Nephron progenitor cell (in vitro differentiated cells): ENCODE measurements at places on chromosomes 6 and 20.

DNA sequence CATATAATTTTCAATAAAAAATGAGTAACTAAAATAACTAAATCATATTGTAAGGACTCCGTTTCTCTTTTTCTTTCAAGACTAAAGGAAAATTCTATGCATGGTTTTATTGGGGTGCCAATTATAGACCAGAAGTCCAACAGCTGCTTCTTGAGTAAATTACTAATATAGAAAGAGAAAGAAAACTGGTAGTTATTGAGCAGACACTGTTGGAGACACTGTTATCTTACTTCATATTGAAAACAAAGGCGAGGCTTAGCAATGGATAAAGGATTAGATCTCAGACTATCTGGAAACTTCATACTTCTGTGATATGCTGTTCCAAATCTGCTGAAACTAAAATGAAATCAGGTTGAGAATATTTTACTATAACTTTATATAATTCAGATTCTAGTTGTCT lies 169.6 kb upstream of the EYS start:
- no peak for DNase-seq

- peak; percentile 20 for DNase-seq
These were observed 1.1 kb downstream of the NDRG3 start for GRCh38 chr20:36744764-36745191.

DNA sequence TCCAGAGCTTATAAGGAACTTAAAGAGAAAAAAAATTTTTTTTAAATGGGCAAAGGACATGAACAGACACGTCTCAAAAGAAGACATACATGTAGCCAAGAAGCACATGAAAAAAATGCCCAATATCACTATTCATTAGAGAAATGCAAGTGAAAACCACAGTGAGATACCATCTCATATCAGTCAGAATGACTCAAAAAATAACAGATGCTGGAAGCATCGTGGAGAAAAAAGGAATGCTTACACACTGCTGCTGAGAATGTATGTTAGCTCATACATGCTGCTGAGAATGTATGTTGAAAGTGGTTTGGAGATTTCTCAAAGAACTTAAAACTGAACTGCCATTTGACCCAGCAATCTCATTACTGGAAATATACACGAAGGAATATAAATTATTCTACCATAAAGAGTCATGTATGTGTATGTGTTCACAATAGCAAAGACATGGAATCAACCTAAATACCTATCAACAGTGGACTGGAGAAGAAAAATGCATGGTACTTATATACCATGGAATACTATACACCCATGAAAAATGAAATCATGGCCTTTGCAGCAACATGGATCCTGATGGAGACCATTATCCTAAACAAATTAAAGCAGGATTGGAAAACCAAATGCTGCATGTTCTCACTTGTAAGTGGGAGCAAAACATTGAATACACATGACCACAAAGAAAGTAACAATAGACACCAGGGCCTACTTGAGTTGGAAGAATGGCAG lies 5.2 kb downstream of the OR11A1 start:
- no peak for DNase-seq

DNA sequence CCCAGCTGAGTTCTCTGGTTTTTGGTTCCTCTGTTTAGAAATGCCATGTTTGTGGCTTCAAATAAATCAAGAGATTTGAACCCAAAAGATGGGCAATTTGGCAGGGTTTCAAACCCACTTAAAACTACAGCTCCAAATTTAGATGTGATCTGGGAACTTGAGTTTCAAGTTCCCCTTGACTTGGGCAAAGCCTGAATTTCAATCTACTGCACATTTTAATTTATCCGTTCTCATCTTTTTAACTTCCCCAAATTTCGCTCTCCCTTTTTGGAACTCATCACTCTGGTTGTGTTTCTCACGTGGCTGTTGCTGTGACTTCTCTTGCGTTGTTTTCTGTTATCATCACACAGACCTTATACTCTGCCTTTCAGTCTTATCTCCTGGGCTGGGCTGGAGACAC lies 230.9 kb downstream of the CDC5L start:
- no peak for DNase-seq

GRCh38 chr20:61765871-61766654 lies 299.6 kb downstream of the TAF4 start:
- no peak for DNase-seq

GRCh38 chr20:62319346-62319909 lies 16.6 kb downstream of the ADRM1 start:
- no peak for DNase-seq

GRCh38 chr20:19000078-19000477 lies 186.5 kb downstream of the SCP2D1 start:
- no peak for DNase-seq

- DNase-seq: no peak
These were observed 157.7 kb downstream of the VEGFA start for GRCh38 chr6:43927532-43928210.

DNA sequence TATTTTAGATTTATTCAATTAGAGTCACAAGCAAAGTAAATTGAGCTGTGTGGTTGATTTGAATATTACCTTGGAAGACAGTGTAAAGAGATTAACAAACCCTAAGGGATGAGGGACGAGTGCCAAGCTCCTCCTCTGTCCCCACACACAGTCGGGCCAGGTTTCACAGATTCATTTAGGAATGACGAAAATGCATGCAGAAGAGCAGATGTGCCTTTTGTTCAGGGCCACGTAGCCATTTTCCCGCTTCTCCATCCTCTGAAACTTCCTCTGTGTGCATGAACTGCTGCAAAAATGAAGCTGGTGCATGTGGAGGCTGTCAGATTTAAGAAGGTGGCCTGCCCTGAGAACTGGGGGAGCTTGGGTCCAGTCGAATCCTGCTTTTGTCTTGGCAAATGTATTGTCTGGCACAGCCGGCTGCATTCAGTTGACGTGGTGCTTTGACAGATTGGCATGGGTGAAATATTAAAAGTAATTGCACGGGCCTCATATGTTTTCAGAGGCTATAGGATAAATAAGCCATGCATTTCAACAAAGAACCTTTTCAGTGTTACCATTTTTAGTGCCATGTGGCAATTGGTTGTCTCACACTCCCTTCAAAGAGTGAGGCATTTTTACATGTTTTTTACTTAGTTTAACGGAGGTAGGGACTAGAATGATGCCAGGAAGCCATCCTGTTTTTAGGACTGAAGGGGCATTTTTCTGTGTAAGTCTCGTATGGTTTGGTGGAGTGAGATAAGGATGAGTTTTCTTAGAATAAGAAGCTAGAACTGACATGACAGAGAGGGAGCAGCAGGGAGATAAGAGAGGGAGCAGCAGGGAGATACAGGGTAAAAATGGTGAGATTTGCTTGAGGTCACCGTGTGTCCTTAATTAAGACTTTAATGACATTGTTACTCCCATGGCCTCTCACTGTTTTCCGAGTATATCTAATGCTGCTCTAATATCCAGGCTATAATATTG lies 361.1 kb downstream of the NRN1 start:
- no peak for DNase-seq

GRCh38 chr20:23783447-23783846 lies 32.7 kb upstream of the CST1 start:
- no peak for DNase-seq

- DNase-seq: no peak
These were observed 107.7 kb upstream of the BTN3A2 start for GRCh38 chr6:26257272-26257671.

GRCh38 chr6:69783108-69783507 lies 13.7 kb downstream of the LMBRD1 start:
- no peak for DNase-seq

DNA sequence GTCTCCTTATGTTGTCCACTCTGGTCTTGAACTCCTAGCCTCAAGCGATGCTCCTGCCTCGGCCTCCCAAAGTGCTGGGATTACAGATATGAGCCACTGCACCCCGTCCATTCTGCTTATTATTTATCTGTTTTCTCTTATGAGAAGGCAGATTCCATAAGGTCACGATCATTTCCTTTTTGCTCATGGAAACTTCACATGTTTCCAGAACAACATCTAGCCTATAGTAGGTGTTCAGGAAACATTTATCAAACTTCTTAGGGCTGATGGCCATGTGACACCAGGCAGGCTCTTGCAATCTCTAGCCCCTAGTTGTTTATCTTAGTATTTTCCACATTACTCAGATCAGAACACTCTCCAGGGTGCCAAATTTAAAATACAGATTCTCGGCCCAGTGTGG lies 61.2 kb downstream of the ZFP64 start:
- DNase-seq: no peak

- no peak for DNase-seq
These were observed 177.6 kb upstream of the MAN1A1 start for GRCh38 chr6:119527231-119527578.

DNA sequence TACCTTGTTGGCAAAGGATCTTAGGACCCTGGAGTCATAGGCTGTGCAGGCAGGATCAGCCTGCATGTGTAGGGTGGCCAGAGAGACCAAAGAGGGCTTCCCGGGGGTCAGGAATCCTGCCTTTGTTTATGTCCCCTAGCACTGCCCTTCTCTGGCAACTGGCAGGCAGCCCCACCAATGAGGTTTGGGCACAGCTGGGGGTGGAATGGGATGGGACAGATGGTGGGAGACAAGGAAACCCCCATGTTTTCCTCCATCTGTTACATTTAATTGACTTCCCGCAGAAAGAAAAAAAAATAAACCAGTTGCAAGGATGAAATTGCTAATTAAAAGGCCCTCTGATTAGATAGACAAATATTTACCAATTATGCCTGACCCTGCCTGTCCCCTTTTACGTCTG lies 27.6 kb downstream of the CD40 start:
- DNase-seq: no peak

DNA sequence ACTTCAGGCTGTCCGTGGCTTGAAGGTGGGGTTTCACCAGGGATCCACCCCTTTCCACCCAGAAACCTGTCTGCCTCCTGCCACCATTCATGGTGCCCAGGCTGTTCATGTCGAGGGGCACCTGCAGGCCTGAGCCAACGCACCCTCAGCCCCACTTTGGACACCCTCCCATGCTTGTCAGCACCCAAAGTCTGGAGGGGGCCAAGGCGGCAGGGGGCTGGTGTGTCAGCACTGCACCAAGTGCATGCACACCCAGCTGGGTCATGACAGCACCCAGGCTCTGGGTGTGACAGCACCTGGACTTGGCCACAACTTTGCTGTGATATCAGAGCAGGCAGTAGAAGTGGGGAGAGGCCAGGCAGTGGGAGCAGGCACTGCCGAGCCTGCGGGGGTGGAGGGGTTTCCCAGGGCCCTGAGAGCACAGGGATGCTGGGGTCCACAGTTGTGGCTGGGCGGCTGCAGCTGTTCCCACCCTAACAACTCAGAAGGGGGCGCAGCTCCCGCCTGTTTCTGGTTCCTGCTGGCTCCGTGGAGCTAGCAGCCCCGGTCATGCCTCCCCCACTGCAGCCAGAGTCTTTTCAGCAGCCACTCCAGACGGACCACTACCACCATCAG lies 33.3 kb upstream of the GRM4 start:
- DNase-seq: no peak

GRCh38 chr6:107805504-107805903 lies 18.6 kb downstream of the SCML4 start:
- DNase-seq: no peak

- DNase-seq: peak; percentile 12
These were observed 41.5 kb upstream of the ADGRF1 start for GRCh38 chr6:47083586-47084047.

DNA sequence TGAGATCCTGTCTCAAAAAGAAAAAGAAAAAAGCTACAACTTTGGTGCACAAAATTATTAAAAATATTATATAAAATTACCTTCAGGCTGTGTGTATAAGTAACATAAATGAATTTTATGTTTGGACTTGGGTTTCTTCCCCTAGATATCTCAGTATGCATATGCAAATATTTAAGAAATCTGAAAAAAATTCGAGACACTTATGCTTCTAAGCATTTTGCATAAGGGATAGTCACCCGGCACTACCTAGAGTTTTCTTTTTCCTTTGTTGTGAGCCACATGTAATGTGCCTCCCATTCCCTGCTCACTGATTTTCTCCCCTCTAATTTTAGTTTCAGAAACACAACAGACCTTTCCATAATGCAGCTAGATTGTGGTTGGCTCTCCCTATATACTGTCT lies 79.4 kb downstream of the NCOA3 start:
- no peak for DNase-seq

DNA sequence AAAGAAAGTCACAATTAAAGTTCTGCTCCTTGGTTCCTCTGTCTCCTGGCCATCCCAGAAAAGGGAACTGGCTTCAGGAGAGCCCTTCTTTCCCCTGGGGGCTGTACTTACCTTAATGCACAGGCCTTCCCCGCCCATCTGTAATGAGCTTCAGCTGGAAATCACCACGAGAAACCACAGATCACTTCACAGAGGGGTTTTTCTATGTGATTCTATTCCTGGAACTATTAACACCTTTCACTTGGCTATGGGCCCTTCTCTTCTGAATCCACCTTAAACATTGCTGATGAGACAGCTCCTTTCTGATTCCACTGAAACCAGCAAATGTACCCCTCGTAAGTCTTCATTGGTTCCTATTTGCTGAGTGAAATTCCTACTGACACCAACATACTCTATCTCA lies 80.7 kb downstream of the FOXF2 start:
- no peak for DNase-seq

GRCh38 chr20:62021793-62022385 lies 43.8 kb downstream of the TAF4 start:
- DNase-seq: no peak

- DNase-seq: peak; percentile 75
These were observed 33.6 kb downstream of the APCDD1L start for GRCh38 chr20:58481481-58482021.

GRCh38 chr6:48449002-48449401 lies 338.0 kb upstream of the PTCHD4 start:
- no peak for DNase-seq

DNA sequence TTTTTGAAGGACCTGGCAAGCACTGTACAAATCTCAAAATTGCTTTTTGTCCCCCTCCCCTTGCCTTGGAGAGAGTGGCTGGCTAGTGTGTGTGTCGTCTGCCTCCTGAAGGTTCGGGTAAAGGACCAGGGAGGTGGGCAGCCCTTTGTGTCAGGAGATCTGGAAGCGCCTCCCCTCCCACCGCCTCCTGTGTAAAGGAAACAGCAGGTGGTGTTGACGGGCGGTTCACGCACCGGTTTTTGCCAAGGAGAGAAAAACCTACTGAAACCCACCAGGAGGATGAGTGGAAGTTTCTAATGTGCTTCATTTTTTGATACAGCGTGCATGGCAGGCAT lies 1.2 kb downstream of the ENTPD6 start:
- DNase-seq: no peak

- DNase-seq: no peak
These were observed 9.9 kb downstream of the CCDC167 start for GRCh38 chr6:37489697-37490336.

- DNase-seq: no peak
These were observed 7.7 kb downstream of the BRPF3 start for GRCh38 chr6:36204068-36204753.

- peak; percentile 77 for DNase-seq
These were observed 1.1 kb downstream of the GJA10 start for GRCh38 chr6:89895276-89895874.

DNA sequence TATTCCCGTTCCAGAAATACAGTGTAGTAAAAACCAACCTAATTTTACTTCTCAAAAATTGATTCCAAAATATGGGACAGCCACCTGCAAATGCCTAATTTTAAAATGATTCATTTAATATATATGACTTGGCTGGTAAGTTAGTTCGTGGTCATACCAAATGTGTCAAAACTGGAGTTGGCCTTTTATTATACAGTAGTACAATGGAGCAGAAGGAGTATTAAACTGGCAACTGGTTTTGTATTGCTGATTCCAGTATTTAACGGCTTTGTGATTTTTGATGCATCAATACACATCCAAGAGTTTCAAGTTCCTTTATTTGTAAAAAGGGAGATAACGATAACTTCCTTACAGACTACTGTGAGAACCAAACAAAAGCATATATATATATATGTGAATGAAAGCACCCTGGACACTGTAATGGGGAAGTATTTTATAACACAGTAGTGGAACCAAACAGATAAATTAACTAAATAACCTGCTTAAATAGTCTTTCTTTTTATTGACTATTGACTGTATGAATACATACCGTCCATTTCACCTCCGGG lies 24.8 kb downstream of the SAMHD1 start:
- DNase-seq: no peak
